ENCODE measurements at places on chromosomes 13 and 19.

GRCh38 chr19:14006766-14007562 lies 844 bp upstream of the RFX1 start:
- no peak for DNase-seq

- DNase-seq, result no peak
These were observed 8.6 kb downstream of the CYTH2 start for GRCh38 chr19:48477698-48478338.

DNA sequence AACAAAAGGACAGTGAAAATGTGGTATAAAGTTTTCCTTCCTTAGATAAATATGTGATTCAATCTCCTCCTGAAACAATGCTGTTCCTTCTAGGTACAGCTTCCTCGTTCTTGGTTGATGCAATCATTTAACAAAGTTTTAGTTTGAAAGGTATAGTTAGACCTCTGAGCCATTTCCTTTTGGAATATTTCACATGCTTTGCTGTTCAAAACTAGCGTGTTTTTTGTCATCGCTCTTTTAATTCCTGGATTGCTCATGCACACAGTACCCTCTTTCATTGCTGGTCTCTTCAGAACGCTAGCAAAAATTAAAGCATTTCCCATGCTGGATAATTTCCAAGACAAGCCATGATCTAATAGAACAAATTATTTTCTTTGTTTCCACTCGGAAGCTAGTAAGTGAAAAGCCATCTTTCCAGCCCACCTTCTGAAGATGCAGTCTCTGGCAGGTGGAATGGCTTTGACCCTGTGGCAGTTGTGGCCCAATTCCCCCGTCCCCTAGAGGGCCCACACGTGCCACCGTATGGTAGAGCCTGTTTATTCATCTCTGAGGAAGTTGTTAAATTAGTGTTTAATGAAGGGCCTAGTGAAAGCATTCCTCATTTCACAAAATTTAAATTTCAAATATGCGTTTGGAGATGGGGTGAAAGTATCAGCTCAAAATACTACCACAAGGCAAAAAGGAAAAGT lies 1040.6 kb upstream of the SLC10A2 start:
- no peak for DNase-seq

DNA sequence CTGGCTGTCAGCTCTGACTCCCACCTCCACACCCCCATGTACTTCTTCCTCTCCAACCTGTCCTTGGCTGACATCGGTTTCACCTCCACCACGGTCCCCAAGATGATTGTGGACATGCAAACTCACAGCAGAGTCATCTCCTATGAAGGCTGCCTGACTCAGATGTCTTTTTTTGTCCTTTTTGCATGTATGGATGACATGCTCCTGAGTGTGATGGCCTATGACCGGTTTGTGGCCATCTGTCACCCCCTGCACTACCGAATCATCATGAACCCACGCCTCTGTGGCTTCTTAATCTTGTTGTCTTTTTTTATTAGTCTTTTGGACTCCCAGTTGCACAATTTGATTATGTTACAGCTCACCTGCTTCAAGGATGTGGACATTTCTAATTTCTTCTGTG lies 506 bp downstream of the OR7E24 start:
- DNase-seq, result no peak

GRCh38 chr13:89457977-89458376 lies 1786.8 kb downstream of the SLITRK5 start:
- no peak for DNase-seq

GRCh38 chr19:28569132-28570131 lies 643.5 kb downstream of the UQCRFS1 start:
- DNase-seq, result no peak

DNA sequence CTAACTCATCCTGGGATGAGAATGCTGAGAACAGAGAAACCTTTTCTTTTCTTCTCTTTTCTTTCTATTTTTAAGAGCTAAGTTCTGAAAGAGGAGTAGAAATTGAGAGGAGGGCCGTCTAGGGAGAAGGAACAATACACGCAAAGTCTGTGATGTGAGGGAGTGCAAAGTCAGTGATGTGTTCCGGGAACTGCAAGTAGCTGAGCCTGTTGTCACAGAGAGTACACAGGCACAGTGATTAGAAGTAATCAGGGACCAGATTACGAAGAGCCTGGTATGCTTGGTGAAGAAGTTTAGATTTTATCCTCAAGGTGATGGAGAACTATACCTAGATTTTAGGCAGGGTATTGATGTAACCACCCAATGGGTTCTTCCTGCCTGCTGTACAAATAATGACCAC lies 32.0 kb upstream of the CXCL17 start:
- DNase-seq, result no peak

GRCh38 chr13:114065926-114066774 lies 66.3 kb downstream of the RASA3 start:
- DNase-seq, result no peak

GRCh38 chr13:21964686-21965085 lies 293.8 kb downstream of the FGF9 start:
- DNase-seq, result no peak

GRCh38 chr13:44416301-44416700 lies 42.7 kb downstream of the SERP2 start:
- no peak for DNase-seq

DNA sequence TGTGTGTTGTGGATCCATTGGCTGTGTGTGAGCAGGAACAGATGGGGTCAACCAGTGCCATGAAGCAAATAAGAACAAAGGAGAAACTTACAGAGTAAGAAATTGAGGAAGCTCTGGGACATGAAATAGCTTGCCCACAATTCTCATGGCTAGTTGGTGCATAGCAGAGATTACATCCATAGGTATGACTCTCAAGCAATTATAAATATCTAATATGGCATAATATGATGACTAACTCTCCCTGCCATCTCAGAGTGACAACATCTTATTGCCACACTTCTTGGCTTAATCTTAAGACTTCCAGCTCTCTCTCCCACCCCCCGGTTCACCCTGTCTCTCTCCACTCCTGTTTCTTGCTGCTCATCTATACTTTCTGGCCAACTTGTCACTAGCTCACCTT lies 53.3 kb downstream of the OXGR1 start:
- DNase-seq, result no peak

DNA sequence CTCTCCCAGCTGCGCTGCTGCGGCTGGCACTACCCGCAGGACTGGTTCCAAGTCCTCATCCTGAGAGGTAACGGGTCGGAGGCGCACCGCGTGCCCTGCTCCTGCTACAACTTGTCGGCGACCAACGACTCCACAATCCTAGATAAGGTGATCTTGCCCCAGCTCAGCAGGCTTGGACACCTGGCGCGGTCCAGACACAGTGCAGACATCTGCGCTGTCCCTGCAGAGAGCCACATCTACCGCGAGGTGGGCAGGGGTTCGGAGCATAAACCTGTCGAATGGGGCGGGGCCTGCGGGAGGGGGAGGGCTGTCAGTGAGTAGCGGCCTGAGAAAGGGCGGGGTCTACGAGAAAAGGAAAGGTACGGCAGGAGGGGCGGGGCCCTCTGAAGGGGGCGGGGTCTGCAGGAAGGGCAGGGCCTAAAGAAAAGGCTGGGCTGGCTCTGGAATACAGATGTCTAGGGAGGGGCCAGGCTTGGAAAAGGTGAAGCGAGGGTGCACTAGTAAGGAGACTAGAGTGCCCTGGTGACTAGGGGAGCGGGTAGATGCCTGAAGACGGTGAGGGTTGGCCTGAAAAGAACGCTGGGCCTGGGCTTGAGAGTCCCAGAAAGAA lies 3.6 kb downstream of the CD37 start:
- DNase-seq, result no peak

GRCh38 chr19:42563352-42564210 lies 31.1 kb downstream of the CEACAM8 start:
- DNase-seq, result no peak

GRCh38 chr19:6076675-6077463 lies 33.4 kb downstream of the RFX2 start:
- DNase-seq, result no peak

DNA sequence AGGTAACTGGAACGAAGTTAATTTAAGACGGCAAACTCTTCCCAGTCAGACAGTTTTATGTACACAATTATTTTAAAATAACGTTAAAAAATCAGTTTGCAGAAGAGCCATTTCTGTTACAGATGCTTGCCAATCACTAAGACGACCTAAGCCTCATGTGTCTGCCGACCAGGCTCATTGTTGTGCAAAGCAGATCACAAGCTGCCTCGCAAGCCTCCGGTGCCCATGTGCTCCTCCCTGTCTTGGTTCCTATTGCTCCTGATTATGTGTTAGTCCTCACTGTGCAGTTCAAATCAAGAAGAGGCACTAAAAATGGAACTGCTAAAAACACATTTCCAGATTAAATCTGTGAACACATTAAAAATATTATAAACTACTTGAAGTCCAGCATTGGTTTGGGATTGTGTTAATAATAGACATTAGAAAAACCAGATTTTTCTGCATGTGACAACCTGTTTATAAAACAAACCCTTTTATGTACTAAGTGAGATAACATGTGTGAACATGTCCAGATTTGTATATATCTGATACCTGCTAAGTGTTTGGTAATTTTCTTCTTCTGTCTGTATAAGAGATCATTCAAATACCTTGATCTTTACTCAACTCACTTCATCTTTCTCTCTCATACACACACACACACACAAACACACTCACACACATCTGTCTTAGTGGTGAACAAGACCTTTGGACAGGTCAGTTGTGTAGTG lies 81.9 kb upstream of the SLC15A1 start:
- DNase-seq, result no peak

GRCh38 chr13:66335626-66336025 lies 894.5 kb downstream of the PCDH9 start:
- no peak for DNase-seq

DNA sequence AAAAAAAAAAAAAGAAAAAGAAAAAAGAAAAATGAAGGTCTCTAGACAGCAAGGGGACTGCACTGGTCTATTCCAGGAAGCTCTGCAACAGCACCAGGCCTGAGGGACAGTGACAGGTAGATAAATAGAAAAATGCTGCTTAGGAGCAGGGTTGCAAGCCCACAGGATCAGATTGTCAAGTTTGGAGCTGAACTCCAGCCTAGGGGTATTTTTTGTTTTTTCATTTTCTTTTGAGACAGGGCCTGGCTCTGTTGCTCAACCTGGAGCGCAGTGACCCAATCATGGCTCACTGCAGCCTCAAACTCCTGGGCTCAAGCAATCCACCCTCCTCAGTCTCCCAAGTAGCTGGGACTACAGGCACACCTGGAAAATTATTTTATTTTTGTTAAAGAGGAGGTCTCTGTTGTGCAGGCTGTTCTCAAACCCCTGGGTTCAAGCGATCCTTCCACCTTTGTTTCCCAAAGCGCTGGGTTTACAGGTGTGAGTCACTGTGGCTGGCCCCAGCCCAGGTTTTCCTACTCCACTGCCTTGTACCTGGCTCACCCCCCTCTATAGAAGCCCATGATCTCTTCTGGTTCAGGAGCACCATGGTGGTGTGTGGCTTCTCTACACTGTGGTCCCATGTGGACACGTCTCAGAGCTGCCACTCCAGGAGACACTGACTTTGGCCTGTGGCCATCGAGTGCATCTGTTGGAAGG lies 23.9 kb downstream of the POP4 start:
- no peak for DNase-seq

DNA sequence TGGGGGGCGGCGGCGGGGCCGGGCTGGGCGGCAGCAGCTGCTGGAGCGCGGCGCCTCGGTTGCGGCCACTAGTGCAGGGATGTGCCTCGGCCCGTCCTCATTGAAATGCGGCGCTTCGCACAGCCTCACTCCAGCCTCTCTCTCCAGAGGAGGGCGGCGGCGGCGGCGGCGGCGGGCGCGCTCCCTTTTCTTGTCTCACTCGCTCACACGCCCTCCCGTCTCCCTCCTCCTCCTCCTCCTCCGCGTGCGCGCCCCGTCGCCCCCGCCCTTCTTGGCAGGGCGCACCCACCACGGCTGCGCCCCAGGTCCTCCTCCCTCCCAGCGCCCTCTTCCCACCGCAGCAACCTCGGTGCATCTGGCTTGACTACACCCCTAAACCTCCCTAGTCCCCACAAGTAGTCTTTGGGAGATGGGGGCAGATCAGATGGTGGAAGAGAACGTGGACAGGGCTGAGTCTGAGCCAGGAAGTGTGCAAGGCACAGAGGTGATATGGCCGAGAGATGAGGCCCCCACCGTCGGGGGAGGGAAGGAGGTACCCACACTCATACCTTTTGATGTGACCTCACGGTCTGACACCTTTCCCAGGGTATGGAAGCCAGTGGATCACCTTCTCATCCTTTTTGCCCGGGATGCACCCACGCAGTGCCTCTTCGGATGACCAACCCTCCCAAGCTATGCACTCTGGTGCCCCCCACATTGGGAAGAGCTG lies at the start of gene DCLK1:
TSS of gene DCLK1 (minus strand) at position 161 of the 709 bp plus-strand sequence.
- no peak for DNase-seq

DNA sequence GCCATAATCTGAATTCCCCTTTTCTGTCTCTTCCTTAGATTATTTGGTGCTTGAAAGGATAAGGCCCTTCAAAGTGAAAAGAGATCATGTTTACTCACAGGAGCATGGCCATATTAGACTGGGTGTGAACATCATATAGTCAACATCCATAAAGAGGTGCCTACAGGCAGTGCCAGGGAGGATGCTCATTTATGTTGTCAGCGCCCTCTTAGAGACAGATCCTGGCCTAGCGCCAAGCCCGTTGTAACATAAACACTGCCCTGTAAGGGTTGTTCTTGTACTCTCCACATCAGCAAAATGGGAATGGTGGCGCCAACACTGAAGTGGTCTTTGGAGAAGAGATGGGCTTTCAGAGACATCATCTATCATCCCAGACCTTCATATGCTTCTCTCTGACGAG lies 16.1 kb downstream of the PCDH8 start:
- no peak for DNase-seq

GRCh38 chr19:33704271-33704670 lies 82.5 kb downstream of the CHST8 start:
- no peak for DNase-seq

GRCh38 chr19:13043285-13043684 lies 48.0 kb downstream of the NFIX start:
- DNase-seq, result no peak

- no peak for DNase-seq
These were observed 4.2 kb downstream of the ADPRHL1 start for GRCh38 chr13:113448885-113449692.

DNA sequence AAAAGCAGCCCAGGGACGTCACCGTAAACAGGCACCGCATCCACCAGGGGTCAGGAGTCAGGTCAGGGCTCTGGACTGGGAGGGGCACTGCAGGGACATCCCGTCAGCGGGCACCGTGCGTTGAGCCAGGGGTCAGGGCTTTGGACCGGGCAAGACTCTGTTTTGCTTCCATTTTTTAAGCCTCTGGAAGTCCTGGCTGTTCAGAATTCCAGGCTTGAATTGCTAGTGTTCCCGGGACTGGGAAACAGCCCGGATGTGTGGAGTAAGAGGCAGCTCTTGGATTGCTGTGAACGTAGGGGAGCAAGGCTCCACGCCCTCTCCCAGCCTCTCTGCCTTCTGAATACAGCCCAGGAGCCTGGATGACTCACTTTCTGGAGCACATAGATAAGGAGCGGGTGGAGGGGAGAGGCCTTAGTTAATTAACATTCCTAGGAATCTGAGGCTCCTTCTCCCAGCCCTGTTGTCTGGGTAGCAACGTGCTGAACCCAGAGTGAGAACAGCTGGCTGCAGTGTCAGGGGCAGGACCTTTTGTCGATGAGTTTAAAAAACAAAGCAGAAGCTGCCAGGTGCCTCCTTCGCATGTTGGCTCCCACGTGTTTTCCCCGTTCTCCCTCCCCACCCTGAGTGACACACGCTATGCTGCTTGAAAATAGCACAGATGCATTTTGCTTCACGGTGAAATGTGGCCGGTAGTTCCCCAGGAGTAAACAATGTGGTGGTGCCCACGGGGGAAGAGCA lies 21.9 kb downstream of the ATP11A start:
- no peak for DNase-seq

Data from stimulated activated CD4-positive, alpha-beta T cell treated with anti-CD3 and anti-CD28 coated beads, Interleukin-1b, Interleukin-23, amount 100 ng/mL, for 1 hour (primary cell).